Heart left ventricle (tissue), 16 donors: ENCODE measurements at places on chromosomes 16 and 17. TPM values are rescaled to one million over a fixed set of nuclear protein-coding genes. Genes with fewer than 3 reads are reported as not detected.

The CCL14 gene
- polyA plus RNA-seq: 31.5 TPM

The KRT33A gene
- not detected for polyA plus RNA-seq

The NPB gene
- polyA plus RNA-seq: 0.61 TPM

The RCVRN gene
- 0.15 TPM for polyA plus RNA-seq

The CFAP52 gene
- not detected for polyA plus RNA-seq

The NAGPA gene
- 6.5 TPM for polyA plus RNA-seq

The CTRB2 gene
- 0.51 TPM for polyA plus RNA-seq

The ARHGDIG gene
- 0.26 TPM for polyA plus RNA-seq

- DNase-seq: no peak
Observed at GRCh38 chr17:34920676-34921075, 40.6 kb downstream of the CCT6B start.

DNA sequence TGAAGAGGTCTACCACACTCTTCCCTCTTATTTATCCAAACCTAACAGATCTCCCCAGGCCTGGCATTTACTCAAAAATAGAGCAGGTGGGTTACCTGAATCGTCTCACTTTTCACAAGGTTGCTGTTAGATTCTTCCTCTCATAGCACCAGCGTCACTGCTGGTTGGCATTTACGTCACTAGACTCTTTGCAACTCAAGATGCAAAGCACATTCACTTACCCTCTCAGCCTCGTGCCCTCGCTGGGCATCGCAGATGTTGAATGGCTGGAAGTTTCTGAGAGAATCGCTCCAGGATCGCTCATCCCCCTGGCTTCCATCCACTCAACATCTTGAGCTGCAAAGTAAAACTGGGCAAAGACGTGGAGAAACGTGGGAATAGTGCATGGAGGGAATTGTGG, 21.9 kb downstream of the GSG1L start:
- DNase-seq: no peak

DNA sequence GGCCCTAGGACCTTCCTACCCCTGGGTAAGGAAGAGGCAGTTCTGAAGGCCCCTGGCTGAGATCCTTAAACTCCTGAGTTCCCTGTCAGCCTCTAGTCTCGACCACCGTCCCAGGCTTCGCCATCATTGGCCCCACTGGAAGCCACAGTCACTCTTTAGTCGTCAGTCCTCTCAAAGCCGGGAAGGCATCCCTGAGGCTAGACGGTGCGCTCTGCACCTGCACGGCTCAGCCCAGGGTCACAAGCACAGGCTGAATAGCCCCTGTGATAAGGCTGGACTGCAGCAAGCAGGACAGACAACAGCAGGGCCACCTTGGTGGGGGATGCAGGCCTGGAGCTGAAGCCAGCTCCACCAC, 3.3 kb upstream of the HEXIM1 start:
- DNase-seq: no peak

GRCh38 chr17:80829166-80829813, 162.4 kb upstream of the CHMP6 start:
- peak; percentile 36 for DNase-seq

- peak; percentile 58 for DNase-seq
Observed at GRCh38 chr16:2528161-2529060, 2.8 kb downstream of the CEMP1 start.

- peak; percentile 40 for DNase-seq
Observed at GRCh38 chr17:48024149-48025039, 13.2 kb downstream of the COPZ2 start.

GRCh38 chr16:85511938-85512807, 100.9 kb upstream of the GSE1 start:
- no peak for DNase-seq

- no peak for DNase-seq
Observed at GRCh38 chr17:27368980-27369379, 75.1 kb downstream of the WSB1 start.

DNA sequence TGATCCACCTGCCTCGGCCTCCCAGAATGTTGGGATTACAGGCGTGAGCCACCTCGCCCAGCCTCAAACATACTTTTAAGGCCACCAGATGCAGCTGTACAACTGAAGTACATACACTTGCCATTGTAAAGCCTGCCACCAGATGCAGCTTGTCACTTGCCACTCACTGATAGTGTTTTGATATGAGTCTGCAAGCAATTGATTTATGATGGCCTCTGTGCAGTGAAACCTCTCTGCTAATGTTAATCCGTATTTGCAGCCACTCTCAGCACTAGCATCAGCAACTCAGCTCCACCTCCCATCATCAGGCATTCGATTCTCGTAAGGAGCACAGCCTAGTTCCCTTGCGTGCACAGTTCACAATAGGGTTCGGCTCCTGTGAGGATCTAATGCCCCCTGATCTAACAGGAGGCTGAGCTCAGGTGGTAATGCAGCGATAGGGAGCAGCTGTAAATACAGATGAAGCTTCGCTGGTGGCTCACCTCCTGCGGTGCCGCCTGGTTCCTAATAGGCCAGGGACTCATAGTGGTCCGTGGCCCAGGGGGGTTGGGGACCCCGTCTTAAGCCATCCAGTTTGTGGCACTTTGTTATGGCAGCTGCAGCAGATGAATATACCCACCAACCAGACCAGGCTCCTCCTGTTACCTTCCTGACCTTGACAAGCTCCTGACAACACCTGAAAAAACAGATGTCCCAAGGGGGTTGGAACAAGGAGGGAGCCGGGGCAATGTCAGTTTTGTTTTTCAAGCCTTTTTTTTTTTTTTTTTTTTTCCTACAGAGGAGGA, 1.3 kb upstream of the HERPUD1 start:
- no peak for DNase-seq

DNA sequence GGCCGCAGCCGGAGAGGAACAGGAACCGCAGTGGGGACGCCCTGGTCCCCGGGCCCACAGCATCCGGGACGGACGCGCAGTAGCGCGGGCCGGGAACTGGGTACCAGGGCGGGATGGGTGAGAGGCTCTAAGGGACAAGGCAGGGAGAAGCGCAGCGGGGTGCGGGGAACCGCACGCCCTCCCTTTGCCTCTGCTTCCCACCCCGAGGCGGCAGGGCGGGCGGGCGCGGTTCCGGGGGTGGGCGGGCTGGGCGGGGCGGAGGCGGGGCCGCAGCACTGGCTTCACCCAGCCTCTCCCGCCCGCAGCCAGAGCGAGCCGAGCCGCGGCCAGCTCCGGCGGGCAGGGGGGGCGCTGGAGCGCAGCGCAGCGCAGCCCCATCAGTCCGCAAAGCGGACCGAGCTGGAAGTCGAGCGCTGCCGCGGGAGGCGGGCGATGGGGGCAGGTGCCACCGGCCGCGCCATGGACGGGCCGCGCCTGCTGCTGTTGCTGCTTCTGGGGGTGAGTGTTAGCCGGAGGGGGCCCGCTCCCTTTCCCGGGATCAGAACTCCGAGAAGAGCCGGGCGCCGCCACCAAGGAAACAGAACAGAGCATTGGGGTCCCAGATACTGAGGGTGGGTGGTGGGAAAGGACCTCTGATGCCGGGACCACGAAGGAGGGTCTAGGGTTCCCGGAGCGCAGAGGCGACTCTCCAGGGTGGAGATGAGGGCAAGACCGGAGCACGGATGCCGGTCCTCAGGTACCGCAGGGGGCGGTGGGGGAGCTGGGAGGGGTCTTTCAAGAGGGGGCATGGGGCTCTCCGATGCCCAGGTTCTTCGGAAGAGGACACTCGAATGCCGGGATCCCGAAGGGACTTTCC, at the start of gene NGFR:
Gene NGFR (plus strand): TSS at position 308 of the 856 bp plus-strand sequence. CDS start 125 bp downstream, at position 433.
- no peak for DNase-seq

- no peak for DNase-seq
Observed at GRCh38 chr16:80680839-80681238, 123.6 kb downstream of the CDYL2 start.

DNA sequence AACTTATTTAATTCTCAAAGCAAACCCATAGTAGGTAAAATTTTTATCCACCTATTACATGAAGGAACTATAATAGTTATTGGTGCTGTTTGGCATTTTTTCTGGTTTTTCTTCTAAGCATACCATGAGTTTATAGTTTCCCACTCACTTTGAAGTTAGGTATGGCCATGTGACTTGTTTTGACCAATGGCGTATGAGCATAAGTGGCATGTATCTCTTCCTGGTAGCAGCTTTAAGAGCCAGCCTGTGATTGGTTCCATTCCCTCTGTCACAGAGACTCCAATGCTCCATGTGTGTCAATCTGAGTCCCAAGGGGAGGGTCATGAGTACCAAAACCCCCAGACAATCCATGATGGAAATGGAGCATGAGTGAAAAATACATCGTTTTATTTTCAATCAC, 282.9 kb upstream of the N4BP1 start:
- no peak for DNase-seq

DNA sequence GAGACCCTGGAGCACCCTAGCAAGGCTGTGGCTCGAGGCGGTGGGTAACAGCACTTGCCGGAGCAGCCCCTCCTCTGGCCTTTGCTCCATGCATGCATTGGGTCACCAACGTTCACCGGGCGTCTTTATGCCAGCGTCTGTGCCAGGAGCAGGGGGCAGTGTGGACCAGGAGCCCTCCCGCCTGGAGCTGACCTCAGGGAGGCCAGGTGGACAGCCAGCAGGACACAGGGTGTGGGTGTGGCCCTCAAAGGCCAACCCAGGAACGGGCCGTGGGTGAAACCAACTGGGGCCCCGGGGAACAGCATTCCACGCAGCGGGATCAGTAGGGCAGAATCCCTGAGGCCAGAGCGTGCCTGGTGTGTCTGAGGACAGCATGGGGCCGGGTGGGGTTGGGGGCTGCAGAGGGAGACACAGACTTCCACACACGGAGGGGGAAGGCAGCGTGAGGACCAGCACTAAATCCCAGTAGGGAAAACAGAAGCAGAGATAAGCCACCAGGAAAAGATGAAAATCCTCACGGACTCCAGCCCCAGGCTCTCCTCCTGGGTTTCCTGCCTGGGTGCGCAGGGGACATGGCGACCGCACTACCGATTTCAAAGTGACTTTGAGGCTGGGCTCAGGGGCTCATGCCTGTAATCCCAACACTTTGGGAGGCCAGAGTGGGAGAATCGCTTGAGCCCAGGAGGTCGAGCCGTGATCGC, 2.9 kb upstream of the CD7 start:
- no peak for DNase-seq

GRCh38 chr16:76235025-76235424, 42.2 kb upstream of the CNTNAP4 start:
- DNase-seq: no peak

- no peak for DNase-seq
Observed at GRCh38 chr17:75173526-75173925, 9.2 kb downstream of the SUMO2 start.

GRCh38 chr17:71402661-71403141, 718.1 kb upstream of the SOX9 start:
- no peak for DNase-seq

GRCh38 chr17:80456465-80457235, 19.8 kb downstream of the NPTX1 start:
- peak; percentile 63 for DNase-seq
